Activated T-cell treated with anti-CD3 and anti-CD28 coated beads for 48 hours (primary cell): ENCODE measurements at places on chromosomes 6 and 20.

DNA sequence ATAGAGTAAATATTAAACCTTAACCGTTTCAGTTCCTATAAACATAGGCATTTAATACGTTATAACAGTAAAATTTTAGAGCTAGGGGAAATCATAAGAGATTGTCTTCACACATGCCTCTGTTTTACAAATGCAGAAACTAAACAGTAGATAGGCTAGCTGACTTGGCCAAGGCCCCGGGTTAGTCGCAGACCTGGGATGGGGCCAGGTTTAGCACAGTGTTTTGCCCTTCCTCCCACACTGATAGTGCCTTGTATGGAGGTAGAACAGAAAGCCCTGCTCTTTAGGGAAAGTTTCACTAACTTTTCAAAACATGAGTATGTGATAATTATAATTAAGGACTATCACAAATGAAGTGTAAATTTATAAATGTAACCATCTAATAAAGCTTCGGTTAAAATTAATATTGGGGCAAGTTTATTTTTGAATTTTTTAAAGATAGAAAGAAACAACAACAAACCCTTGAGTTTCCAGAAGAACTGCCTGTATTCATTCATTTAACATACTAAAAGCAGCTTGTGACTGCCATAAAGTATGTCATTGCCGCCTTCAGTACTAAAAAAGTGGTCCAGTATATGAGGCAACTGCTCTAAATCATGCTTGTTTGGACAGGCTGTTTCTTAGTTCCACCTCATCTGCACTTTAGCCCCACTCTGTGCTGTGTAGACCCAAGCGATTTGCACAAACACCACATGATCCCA, 62.5 kb upstream of the LOC128125822 start:
- no peak for DNase-seq

- DNase-seq: no peak
Observed at GRCh38 chr6:34462551-34462971, 3.3 kb upstream of the PACSIN1 start.

GRCh38 chr6:40825102-40825501, 213.9 kb downstream of the UNC5CL start:
- DNase-seq: no peak

DNA sequence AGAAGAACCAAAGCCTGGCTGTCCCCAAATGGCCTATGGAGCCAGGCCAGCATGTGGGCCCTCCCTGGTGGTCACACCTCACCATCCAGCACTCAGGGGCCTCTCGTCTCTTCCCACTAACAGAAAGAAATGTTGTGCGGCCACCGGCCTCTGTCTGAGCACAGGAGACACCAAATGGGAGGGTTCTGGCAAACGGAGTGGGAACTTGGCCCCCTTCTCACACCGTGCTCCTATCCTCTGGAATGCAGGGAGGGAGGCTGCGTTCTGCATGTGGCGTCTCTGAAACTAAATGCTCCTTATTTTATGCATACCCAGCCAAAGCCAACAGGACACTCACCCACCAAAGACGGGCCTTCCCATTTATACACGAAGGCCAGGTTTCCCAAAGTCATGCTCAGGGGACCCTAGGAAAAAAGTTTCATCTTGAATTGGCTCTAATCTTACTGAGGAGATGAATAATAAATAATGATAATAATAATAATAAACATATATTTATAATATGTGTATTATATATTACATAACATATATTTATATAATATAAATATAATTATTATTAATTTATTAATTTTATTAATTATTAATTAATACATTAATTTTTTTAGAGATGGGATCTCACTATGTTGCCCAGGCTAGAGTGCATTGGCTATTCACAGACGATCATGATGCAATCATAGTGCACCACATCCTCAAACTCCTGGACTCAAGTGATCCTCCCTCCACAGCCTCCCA, 102.4 kb downstream of the FOXF2 start:
- no peak for DNase-seq

DNA sequence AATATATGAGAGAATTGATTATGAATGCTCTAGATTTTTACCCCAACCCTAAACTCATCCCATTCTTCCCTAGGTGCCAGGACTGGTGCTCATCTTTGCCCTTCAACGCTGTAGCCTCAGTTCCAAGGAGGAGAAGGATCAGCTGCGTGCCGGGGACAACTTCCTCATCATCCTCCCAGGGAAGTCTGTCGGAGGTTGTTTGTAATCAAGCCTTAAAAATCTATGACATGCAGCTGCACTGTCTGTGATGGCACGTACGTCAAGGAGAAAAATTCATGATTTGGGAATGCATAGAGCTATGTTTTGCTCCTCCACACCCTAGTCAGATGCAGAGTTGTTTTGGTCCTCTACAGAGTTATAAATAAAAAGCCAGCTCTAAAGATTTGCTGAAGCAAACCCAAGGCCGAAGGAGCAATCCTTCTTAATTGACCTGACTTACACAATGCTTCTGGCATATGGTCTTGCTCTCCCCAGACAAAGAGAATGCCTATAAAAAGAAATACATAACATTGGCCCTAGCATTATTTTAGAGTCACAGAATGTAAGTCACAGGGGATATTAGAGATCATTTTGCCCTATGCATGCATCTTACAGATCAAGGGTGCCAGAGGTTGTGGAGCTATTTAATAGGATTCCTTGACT, 244.2 kb downstream of the HIVEP2 start:
- DNase-seq: no peak

GRCh38 chr6:37127961-37128862, 41.7 kb upstream of the PIM1 start:
- DNase-seq: no peak

DNA sequence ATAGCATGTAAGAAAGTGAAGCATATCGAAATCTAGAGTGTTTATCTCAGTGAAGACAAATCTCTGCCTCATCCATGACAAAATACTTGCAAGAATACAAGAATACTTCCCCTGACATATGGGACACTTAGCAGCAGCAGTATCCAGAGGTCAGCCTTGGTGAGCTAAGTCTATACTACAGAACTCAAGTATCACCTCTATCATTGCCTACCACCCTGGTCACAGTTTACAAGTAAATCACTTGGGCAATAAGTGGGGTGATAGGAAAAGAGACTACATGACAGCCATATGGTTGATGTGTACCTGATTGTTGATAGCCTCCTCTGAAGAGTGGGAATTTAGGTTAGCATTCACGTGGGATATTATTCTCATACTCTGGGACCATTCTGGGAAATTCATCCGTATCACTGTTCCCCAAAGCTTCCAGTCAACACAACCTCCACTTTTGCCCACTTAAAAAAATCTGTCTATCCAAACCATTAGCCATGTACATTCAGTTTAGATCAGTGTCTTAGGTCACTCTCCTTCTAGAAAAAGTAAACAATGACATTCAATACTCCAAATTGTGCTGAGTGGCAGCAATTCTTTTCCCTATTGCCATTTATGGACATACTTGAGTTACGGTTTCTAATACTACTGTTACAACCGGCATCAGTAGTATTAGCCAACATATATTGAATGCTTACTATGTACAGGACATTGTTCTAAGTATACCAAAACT, 118.2 kb upstream of the PRSS16 start:
- no peak for DNase-seq

DNA sequence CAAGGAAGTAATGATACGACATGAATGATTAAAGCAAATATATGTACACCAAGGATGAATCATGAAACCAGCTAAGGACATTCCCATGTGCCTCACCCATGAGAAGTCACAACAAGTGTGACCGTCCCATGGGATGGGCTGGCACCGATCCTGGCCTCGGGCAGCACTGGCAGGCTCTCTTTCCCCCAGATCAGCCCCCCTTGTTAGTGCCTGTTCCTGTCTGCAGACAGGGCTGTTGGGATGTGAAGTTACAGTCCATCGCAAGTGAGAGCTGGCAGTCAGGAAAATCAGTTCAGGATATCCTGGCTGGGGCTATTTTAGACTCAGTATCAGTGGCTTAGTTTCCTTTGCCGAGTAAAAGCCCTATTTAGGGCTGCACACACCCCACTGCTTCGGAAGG, 129.2 kb upstream of the SNX9 start:
- DNase-seq: no peak

- peak; percentile 72 for DNase-seq
Observed at GRCh38 chr6:106098383-106099234, 12.5 kb downstream of the PRDM1 start.
